ENCODE measurements at places on chromosomes 12 and 14.

DNA sequence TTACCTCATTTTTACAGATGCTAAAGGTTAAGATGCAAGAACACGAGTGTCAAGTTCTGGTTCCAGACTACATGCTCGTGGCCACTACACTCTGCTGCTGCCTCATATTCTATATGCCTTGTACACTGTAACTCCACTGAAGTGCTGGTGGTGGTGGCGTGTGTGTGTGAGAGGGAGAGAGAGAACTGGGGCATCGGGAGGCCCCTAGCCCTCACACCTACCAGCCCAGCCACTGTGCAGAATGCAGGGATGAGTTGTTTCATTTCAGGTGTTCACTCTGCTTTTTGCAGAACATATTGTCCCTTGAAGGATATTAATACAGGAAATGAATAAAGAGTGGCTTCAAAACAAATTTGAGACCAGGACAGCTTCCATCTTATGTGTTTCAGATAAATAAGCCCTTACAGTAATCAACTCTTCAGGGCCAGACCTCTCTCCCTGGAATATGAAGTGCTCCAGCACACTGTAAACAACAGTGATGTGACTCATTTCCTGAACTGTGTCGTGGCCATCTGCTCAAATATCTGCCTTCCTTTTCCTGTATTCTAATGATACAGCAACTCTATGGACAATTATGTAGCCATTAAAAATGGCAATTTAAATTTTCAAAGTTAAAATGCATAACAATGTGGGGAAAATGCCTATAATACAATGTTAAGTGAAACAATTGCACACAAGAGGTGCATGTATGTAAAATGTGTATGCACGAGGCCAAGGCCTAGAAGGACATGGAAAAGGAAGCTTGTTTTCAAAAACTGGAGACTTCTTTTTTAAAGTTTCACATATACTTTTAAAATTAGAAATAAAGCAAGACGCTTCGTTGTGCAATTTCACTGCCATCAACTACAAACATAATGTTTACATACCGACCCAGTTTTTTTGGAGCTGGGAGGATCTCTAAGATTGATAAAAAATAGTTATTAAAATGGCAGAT is 215.4 kb downstream of the PELI2 start:
- DNase-seq = peak; percentile 3

- DNase-seq = no peak
These were observed 67.8 kb downstream of the METTL25 start for GRCh38 chr12:82426081-82426480.

GRCh38 chr14:62743118-62743517 is 302.1 kb downstream of the KCNH5 start:
- no peak for DNase-seq

GRCh38 chr12:102314821-102315220 is 117.2 kb upstream of the PMCH start:
- DNase-seq = no peak

DNA sequence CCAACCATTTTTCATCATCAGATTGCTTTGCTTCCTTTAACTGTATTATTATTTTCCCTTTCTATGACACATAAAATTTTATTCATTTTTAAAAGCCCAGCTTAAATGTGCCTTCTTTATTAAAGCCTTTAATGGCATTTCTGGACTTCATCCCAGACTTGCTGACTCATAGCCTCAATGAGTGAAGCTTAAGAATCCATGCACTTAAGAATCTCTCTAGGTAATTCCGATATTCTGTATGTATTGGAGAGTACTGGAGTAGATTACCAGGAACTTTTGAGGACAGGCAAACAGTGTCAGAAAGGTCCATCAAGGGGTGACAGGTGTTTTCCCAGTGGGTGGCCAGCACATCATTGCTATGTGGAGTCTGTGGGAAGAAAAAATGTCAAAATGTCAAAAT is 107.9 kb downstream of the PTPRQ start:
- no peak for DNase-seq

GRCh38 chr14:20438664-20439063 is 2.7 kb upstream of the KLHL33 start:
- no peak for DNase-seq

DNA sequence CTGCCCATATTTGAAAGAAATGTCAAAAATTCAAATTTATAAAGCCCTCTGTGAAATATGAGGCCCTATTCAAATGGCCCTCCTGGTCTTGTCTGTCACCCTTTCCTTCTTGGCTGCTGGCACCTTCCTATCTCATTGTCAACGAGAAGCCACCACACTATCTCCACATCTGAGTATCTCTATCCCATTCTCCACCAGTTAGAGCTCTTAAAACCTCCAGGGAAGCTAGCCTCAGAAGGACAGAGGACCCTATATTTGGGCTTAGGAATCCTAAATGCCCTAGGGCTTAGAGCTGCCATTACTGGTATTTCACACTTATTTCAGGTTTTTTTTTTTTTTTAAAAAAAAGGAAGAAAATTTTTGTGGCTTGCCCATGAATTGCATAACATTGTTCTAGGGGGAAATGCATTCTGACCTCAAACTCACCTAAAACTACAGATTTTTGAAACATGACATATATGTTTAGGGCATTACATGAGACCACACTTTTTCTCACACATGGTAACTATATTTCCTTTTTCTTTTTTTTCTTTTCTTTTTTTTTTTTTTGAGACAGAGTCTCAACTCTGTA is 25.0 kb downstream of the SLC25A21 start:
- DNase-seq = no peak

DNA sequence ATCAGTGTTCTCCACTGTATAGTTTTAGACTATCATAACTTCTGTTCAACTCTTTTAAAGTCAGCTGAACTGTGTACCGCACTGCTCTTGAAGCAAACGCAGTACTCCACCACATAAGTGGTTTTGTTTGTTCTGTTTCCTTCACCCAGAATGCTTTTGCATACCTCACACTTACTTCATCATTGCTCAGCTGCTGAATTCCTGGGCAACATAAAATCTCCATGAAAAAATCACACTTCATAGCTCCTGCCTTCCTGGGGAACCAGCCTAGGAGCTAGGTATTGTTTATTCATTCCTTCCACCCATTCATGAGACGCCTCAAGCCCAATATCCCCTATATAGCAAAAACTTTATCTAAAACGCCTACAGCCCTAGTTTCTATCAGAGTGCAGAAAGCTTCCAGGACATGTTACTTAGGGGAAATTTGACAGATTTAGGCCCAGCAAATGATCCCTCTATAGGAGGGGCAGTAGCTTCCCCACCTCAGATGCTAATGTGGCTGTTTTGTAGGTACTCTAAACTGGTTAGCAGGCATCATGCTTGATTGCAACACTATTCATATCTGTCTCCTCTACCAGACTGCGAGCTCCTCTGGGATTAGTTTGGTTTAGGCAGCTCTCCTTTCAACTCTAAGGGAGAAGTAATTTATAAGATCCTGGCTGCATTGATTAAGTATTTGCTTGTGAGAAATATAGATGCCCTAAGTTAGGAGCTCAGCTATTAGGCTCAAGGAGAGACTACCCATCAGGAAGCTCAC is 44.5 kb downstream of the LRRC9 start:
- DNase-seq = no peak

DNA sequence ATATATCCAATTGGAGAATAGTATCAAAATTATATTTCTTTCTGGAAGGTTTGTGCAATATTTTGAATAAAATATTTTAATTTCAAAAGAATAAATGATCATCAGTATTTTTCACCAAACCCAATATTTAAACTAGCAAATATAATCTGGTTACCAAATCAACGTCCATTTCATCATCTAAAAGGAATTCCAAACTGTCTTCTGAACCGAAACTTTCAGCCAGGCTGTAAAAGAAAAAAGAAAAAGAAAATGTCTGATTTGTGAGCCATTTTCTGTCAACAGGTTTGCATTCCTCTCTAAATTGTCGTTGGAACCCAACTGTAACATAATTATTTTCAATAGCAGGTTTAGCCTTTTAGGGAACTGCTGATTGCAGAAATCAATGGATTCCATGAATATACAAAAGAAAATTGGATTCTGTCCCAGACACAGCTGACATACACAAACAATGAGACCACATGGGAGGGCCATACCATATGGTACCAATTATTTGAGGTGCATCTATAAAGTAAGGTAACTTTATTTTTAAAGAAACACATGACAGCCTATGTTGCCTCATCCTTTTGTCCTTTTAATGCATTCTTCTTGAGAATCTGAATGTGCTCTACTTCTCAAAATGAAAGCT is 22.7 kb downstream of the SNRPF start:
- DNase-seq = no peak

DNA sequence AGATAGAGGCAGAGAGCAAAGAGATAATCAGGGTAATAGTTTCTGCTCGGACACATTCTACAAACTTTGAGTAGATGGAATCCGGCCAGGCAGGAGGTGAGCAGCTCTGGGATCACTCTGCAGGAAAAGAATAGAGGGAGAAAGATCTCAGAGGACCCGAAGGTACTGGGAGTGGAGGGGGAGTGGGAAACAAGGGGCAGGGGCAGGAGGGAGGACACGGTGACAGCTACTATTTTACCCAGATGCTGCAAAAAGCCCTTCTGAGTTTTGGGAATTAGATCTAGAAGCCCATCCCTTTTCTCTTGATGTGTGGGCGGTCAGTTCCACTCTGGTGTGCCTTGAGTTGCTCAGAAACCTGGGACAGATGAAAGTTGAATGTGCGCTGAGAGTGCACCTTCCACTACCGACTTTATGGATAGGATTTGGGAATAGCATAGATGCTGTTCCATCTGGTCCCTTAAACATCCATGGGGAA is 556 bp downstream of the GPRC5A start:
- no peak for DNase-seq

GRCh38 chr12:4957761-4958160 is 48.1 kb downstream of the KCNA1 start:
- no peak for DNase-seq

DNA sequence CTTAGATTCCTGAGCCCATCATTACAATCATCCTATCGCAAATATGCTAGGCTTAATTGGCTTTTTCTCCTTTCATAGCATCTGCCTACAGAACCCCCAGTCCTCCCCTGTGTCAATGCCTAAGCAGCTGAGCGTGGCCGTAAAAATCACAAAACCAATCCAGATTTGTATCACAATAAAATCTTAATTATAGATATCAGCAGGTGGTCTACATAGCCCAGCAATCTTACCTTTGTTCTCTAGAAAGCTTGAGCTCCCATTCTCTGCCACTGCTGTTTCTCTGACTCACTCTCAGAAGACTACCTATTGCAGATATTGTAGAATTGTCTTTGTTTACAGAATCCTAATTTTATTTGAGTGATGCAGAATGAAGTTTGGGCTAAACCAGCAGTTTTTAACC is 37.9 kb upstream of the PPM1A start:
- no peak for DNase-seq

DNA sequence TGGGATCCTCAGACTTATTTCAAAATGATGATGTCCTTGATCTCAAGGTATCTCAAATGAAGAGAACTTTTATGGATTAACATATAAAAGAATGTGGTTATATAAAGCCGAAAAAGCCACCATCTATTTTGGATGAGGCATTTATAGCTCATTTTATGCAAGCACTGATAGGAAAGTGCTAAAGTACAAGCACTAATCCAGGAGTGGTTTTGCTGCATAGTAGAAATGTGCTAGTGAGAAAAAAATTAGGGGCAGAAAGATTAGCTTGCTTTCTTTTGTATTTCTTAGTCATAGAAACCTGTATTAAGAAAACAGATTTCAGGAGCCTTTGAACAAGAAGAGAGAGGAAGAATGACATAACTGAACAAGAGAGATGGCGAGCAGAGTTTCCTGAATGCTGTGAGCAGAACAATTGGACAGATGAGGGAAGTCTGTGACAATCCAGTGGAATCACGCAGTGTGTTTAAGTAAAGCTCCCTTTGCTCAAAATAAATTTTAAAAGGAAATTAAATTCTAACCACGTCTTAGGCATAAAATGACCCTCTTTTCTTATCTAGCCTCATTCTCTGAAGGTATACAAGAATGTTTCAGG is 238.2 kb upstream of the NOVA1 start:
- DNase-seq = no peak

DNA sequence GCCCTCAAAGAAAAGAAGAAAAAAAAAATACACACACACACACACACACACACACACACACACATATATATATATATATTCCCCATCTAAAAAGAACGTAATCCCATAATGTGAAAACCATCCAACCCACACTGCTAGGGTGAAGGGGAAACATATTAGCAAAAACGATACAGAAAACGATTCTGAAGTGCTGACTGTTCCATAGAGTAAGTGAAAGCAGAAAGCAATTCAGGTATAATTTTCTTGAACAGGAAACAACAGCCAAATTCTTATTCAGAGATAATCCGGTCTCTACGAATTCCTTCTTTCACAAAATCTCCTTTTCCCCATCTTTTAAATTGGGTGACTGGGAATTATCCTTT is 393.5 kb downstream of the NOVA1 start:
- DNase-seq = no peak

DNA sequence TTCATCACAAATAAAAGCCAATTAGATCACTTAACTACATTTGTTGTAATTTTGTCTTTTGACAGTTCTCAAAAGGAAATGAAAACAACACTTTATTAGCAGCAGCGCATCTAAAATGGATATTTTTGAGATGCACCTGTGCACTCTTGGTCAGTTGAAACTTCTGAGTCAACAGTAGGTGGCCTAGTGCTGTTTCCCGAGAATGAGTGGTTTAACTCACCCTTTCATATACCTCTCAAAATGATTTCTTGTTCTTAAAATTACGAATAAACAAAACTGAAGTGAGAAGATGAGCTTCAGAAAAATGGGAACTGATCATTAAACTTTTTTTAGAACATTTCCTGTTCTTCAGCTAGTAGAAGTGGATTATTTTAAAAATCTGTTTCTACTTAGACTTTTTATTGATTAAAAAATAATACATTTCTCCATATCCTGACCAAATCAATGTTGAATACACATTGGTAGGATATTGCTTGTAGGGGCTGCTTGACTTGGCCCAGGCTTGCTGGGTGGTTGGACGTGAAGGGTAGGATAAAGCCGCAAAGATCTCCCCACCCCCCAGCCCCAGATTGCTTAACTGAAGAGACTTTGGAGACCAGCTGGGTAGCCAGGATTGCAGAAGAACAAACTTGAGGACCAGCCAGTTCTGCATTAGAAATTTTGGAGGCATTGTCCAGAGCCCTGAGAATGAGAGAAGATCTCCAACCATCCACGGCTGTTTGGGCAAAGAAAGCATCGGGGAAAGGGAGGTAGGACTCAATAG is 22.3 kb upstream of the STK38L start:
- no peak for DNase-seq

DNA sequence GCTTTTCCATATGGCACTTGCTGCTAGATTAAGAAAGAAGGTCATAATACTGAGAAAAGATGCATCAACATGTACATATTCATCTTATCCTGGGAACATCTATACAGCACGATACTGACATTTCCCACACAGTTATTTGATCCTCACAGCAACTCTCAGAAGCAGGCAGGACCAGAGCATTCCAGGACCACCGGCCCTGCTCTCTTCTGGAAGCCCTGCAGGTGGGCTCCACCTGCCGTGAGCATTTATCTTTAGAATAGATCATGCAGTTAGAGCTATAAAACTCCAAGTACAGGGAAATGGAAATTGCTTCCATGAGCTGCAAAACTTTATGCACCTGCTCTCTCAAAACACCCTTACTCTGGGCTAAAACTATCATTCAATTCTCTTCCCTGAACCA is 5.5 kb upstream of the BDKRB1 start:
- no peak for DNase-seq

- no peak for DNase-seq
These were observed 37.8 kb downstream of the GIT2 start for GRCh38 chr12:109958374-109958773.

GRCh38 chr12:50708631-50709030 is 55.3 kb upstream of the ATF1 start:
- no peak for DNase-seq

GRCh38 chr14:90204516-90204915 is 51.8 kb upstream of the PSMC1 start:
- DNase-seq = no peak

GRCh38 chr12:49064767-49065152 is 4.2 kb upstream of the KMT2D start:
- DNase-seq = no peak

GRCh38 chr14:103697603-103698379 is 17.5 kb downstream of the XRCC3 start:
- DNase-seq = no peak

All from CD4-positive, alpha-beta T cell treated with Interferon gamma for 1 hour (primary cell).